ENCODE measurements at places on chromosomes 16 and 17.

DNA sequence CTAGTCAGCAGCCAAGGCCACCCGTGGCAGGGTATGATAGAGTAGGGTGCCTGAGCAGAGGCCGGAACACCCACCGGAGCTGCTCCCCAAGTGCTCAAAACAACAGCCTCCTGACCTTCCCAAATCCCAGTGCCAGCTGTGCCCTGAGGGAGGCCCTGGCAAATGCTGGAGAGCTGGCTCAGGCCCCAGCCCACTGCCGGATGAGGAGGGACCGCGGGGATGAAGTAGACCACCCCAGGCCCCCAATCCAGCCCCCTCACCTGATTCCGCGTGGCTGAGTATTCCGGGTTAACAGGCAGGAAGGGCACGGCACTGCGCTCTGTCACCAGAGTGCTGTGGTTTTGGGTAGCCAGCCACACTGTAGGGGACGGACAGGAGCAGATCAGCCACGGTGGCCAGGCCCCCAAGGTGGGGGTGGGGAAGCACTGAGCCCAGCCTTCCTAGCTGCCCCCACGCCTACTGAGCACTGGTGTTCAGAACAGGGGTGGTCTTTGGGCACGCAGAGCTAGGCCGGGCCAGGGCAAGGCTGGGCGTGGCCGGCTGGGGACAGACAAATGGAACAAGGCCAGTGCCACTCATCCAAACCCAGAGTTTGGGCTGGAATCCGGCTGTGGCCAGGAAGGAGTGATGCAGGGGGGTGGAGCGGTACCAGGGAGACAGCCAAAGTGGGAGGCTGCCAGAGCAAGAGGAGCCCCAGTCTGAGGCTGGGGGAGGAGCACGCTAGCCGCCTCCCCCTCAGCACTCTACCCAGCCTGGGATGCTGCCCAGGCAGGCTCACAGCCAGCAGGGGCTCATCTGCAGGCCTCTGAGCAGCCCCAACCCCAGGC, 9.1 kb downstream of the TP53I13 start:
- no peak for DNase-seq

DNA sequence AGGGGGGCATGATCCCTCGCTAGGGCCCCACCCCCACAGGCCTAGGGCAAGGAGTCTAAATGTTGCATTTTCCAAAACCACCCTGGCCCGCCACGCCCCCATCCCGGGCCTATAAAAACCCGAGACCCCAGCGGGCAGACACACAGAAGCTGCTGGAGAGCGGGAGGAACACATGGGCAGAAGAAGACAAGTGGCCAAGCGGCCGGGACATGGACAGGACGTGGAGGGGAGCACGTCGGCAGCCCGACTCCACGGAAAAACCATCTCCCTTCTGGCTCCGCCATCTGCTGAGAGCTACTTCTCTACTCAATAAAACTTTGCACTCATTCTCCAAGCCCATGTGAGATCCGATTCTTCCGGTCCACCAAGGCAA, 34.1 kb upstream of the ENPP7 start:
- no peak for DNase-seq

GRCh38 chr17:66632731-66633130, 202.2 kb upstream of the CACNG5 start:
- DNase-seq, result no peak

- no peak for DNase-seq
Measured at GRCh38 chr17:64006361-64007088, 8.4 kb downstream of the PRR29 start.

- no peak for DNase-seq
Measured at GRCh38 chr17:43416998-43417890, 18.5 kb downstream of the ARL4D start.

DNA sequence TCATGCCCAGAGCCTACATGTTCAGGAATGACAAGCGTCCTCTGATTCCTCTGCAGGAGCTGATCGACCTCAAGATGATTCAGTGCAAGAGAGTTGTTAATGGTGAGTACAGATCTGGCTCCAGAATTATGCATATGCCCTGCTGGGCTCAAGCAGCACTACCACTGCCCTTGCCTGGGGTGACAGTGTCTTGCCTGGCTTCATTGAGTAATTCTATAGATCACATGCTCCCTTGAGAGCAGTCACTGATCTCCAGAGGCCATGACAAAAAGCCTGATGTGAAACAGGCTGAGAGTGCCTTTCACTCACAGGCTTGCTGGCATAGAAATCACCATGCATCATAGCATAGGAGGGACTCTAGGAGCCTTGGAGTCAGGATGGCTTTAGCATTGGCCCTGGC, 26.4 kb downstream of the DUS2 start:
- DNase-seq, result no peak

DNA sequence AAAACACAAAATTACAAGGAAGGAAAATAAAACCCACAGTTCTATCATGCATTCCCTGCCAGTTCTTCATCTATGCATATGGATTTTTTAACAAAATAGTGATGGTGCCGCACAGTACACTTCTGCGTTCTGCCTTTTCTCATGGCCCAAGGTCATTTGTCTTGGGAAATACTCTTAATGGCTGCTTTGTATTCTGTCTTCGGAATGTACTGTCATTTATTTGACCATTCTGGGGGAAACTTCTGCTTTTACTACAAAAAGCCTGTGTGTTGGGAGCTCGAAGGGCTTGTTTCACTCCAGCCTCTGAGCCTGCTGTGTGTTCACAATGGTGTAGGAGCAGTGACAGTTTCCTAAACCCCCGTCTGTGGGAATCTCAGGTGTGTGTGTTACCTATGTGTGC, 82.8 kb upstream of the SEC14L1 start:
- DNase-seq, result no peak

- no peak for DNase-seq
Measured at GRCh38 chr17:57980522-57980921, 7.5 kb downstream of the VEZF1 start.

DNA sequence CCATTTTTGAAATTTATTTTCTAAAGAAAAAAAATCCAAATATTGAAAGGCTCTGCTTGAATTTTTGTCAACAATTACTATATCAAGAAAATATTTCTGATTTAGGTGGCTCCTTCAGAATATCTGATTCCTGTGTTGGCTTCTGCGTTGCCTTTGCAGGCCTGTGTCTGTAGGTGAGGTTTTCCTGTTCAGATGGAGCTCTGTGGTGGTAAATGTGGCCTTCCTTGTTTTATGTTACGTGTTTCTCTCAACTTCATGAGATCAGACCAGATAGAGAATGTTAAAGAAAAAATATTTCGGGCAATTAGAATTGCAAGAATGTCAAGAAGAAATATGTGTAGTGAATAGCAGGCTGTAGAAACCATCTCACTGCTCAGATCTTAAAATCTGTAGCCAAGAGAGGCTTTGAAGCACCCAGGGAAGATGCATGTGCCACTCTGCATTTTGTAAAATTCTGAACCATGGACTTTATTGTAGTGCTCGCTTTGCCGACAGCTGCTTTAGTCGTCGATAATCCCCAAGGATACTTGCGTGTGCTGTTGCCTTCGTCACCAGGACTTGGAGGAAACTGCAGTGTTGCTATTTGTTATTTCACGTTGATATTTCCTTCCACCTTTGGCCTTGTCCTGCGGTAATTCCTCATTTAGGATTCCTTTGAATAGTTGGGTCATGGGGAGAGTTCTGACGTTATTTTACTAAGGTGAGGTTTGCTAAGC, 69.9 kb downstream of the RPTOR start:
- no peak for DNase-seq

DNA sequence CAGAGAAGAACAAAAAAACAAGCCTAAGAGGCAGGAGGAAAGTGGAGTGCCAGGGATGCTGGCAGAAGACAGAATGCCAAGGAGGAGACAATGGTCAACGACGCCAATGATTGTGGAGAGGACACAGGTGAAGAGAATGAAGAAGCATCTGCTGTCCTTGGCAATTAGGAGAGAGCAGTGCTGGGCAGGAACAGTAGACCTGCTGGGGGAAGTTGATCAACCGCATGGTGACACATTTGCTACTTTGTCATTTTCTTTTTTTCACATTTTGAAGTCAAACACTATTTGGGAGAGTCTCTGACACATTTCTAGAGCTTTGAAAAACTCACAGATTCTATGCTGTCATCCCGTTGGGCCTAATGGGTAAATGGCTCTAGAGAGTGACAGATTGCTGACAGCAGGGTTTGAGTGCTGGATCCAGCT, 1.1 kb upstream of the PIK3R6 start:
- DNase-seq, result no peak

Measured in HAP-1 (cell line).